Activated CD4-positive, alpha-beta memory T cell treated with anti-CD3 and anti-CD28 coated beads, Interleukin-2, amount 10 ng/mL, durations not matched to agents 7 days and 5 days (primary cell): ENCODE measurements at places on chromosomes 12 and 14.

- DNase-seq, result no peak
These were observed 101.5 kb upstream of the CCDC91 start for GRCh38 chr12:28088566-28089272.

DNA sequence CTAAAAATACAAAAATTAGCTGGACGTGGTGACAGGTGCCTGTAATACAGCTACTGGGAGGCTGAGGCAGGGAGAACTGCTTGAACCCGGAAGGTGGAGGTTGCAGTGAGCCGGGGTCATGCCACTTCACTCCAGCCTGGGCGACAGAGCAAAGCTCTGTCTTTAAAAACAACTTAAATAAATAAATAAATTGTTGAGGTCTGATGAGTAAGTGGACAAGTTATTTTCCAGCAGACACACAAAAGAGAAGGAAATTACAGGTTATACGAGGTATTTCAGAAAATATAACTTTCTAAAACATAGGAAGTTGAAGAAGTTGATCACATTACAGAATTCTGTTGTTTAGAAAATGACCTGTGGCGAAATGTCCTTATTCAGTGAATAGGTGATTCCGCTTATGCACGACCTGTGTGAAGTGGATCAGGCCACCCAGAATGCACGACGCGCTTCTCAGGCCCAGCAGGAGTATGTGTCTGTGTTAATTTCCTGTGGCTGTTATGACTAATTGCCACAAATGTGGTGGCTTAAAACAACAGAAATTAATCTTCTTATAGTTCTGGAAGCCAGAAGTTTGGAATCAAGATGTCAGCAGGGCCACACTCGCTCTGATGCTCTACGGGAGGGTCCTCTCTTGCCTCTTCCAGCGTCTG lies 38.1 kb downstream of the P2RX7 start:
- DNase-seq, result no peak

- DNase-seq, result no peak
These were observed 324.0 kb downstream of the MED13L start for GRCh38 chr12:115953450-115953849.

DNA sequence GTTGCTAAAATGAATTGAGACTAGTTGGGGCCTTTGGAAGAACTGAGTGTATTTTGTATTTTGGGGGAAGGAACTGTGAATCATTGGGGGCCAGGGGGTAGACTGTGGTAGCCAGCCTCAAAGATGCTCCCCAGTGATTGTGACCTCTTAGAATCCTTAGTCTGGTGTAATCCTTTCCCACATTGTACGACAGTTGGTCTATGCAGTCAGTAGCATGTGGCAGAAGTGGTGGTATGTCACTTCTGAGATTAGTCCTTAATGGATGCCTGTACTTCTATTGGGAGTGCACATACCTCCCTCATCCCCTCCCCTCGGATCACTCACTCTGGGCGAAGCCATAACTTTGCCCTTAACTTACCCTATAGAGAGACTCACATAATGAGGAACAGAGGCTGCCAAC lies 48.0 kb downstream of the USP15 start:
- no peak for DNase-seq

DNA sequence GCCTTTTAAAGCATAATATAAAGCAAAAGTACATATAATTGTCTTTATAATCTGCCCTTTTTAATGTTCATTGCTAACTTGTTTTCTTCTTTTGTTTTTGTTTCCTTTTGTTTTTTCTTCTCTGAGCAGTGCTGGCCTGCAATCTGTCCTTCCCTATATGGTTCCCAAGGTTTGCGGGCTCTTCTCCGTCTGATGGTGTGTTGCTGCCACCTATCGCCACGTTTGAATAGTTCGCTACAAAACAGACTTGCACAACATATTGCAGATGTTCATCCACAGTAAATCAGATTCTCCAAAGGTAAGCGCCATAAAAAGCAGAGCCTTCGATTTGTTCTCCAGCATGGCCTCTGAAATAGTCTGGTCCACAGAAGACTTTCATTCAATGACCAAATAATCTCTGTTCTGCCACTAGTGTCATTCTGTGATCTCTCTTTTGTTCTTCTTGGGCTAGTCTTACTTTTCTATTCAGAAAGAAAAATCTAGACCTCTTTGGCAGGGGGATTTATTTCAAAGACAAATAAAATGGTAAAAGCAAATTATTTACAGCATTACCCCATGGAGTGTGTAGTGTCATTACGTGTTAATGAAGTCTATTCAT lies 33.5 kb downstream of the C12orf50 start:
- DNase-seq, result peak; percentile 41
